ENCODE measurements at places on chromosomes 13 and 19.

DNA sequence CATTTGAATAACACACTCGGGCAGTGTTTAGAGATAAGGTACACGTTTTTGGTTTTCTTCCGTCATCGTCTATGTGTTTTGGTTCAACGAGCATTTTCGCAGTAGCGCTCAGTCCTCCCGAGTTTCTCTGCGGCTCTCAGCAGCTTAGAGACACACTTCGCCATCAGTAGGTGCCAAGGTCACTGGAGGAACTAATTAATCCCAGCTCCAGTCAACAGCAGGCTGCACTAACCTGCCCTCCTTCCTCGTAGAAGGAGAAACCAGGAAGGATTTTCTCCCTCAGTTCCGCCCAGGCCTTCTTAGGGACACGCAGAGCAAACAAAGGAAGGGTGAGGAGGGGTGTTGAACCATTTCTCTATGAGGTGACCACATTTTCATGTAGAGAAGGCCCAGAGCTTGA is 12.6 kb downstream of the MBNL2 start:
- DNase-seq, result no peak

DNA sequence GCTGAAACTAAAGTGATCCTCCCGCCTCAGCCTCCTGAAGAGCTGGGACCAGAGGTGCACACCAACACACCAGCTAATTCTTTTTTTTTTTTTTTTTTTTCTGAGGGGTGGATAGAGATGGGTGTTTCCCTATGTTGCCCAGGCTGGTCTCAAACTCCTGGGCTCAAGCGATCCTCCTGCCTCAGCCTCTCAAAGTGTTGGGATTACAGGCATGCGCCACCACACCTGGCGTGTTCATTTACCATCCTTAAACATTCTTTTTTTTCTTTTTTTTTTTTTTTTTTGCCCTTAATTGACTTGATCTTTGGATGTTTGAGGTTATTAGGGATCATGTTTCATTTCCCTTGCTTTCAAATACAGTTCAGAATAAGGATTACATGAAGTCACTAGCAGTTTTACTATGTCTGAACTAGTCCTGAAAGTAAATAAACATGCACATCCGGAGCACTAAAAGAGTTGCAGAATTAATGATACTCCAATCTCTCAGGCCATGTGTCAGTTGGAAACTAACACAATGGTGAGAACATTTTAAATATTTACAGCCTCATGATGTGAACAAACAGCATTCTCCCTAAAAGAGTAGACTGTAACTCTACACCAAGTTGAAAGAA is 10.2 kb downstream of the UTP14C start:
- no peak for DNase-seq

GRCh38 chr13:44756276-44756810 is 180.2 kb upstream of the TSC22D1 start:
- DNase-seq, result no peak

DNA sequence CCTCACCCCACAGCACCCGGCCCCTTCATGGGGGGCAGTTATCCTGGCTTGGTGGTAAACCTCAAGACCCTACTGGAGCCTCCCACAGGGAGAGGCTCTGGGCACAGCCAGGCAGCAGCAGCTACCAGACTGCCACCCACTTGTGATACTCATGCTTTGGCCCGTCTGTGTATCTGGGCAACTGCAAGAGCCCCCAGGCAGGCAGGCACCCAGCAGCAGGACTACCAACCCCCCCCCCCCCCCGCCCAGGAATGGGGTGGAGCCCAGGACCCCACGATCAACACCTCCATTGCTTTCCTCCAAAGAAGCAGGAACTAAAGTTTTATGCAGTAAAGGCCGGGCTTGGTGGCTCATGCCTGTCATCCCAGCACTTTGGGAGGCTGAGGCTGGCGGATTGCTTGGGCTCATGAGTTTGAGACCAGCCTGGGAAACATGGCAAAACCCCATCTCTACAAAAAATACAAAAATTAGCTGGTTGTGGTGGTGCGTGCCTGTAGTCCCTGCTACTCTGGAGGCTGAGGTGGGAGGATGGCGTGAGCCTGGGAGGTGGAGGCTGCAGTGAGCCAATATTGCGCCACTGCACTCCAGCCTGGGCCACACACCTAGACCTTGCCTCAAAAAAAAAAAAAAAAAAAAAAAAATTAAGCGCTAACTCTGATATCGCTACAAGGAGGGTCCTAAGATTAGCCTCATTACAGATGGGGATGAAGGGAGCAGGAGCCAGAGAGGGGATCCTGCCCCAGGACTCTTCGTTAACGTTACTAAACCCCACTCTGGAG is 1.1 kb upstream of the LYL1 start:
- no peak for DNase-seq

GRCh38 chr13:79435561-79435990 is 29.5 kb upstream of the RBM26 start:
- peak; percentile 85 for DNase-seq

- DNase-seq, result no peak
These were observed 1.4 kb downstream of the FFAR2 start for GRCh38 chr19:35449359-35450043.

DNA sequence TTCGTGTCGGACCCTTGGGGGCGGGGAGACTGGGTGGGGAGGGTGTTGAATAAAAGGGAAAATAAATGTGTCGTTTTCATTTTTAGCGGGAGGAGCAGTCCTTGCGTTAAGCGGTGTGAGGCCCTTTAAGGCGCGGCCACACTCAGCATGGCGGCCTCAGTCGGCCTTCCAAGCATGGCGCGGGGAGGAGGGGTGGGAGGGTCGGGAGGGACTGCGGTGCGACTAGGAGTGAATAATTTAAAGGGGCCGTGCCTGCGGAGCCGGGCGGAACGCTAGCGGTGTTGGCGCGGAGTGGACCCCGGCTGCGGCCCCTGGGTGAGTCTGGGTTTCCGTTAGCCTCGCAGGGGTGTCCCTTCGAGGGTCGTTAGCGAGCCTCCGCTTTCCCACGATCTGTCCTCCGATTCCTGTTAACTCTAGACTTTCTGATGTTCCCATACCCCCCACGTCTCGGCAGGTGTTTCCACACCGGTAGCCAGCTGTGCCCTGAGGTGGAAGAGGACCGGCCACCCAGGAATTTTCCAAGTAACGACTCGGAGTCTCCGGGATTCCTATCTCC is 1.5 kb upstream of the PNPLA6 start:
- peak; percentile 87 for DNase-seq

DNA sequence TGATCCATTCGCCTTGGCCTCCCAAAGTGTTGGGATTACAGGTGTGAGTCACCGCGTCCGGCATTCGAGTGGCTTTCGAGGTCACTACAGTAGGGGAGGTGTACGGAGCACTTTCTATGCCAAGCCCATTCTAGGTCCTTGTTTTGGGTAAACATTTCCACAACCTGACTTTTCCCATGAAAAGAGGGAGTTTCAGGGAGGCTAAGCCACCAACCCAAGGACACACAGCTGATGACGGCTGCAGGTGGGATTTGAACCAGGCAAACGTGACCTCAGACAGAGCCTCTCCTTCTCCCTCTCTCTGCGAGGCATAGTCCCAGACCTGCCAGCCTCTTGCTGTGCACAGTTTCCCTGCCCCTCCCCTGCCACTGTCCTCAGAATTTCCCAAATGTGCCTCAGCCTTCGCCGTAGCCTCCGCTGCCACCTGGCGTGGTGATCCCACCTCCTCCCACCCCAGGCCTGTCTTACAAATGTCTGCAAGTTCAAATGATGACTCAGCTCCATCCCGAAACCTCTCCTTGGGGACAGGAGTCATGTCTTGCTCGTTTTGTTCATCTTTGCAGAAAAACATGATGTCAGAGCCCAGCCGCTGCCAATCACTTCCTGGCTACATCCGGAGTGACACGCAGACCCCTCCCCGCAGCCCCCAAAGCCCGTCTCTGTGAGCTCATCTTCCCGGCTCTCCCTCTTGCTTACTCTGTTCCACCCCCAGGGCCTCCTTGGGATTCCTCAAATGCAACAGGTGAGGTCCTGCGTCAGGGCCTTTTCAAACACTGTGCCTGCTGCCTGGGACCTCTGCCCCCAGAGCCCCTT is 6.6 kb upstream of the GADD45B start:
- peak; percentile 94 for DNase-seq

- no peak for DNase-seq
These were observed 13.8 kb upstream of the GARIN5A start for GRCh38 chr19:50490411-50490811.

DNA sequence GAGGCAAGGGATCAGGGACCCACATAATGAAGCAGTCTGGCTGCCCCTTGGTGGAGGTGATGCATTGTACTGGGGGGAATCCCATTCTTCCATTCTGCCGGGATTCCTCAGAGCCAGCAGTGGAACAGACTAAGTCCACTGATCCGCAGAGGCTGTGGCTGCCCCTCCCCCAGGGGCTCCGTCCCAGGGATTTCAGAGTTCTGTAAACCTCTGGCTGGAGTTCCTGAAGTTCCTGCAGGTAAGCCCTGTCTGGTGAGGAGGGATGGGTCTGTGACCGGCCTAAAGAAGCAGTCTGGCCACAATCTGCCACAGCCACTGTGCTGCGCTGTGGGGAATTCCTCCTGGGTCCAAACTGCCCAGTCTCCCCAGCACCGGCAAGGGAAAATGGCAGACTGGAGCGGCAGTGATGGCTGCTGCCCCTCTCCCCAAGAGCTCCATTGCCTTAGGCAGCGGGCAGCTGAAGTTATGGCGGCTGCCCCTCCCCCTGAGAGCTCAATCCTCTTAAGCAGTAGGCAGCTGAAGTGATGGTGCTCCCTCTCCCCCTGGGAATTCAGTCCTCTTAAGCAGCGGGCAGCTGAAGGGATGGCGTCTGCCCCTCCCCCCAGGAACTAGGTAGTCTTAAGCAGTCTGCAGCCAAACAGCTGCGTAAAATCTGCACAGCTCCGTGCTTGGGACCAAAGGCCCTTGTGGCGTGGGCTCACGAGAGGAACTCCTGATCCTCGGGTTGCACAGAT is 155.7 kb downstream of the PCDH17 start:
- no peak for DNase-seq

- no peak for DNase-seq
These were observed 21.4 kb upstream of the ERVV-1 start for GRCh38 chr19:52992109-52993004.

DNA sequence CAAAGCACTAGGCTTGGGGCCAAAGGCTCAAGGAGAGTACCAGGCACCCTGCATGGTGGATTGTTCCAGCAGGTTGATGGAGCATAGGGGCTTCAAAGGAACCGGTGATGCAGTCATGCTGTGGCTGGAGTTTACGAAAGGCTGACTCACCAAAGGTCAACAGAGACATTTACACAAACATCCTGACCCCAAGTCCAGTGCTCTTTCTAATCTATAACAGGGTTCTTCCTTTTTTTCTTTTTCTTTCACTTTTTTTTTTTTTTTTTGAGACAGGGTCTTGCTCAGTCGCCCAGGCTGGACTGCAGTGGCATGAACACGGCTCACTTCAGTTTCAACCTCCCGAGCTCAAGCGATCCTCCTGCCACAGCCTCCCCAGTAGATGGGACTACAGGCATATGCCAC is 35.6 kb upstream of the TPTE2 start:
- DNase-seq, result no peak

DNA sequence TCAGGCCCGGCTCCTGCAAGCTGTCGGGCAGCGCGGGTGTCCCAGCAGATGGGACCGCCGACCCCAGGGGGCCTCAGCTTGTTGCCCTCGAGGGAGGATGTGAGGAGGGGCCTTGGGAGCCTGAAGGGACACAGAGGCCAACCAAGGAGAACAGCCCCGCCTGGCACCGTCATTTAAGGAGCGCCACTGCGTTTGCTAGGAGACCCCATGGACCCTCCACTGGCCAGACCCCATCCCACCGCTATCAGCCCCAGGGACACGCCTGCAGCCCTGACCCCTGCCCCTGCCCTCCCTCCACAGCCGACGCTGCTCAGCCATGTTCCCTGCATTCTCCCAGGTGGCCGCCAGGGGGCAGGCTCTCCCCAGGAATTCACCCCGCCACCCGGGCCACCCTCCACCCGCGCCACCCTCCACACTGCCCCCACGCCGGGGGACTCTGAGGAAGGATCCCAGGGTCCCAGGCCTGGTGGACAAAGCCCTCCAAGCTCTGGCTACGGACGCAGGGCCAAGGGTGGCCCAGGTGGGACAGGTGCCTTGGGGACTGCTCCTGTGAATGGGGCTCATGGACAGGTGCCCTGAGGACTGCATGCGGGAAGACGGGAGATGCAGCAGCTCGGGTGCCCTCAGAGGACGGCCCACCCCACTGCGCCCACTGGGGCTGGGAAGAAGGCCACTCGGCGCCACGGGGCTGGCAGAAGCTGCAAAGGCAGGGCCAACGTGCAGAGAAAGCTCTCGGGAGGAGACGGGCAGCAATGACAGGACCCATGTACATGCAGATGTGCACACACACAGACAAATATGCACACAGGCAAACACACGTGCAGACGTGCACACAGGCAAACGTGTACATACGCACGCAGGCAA is 34.4 kb downstream of the PIP5K1C start:
- DNase-seq, result no peak

DNA sequence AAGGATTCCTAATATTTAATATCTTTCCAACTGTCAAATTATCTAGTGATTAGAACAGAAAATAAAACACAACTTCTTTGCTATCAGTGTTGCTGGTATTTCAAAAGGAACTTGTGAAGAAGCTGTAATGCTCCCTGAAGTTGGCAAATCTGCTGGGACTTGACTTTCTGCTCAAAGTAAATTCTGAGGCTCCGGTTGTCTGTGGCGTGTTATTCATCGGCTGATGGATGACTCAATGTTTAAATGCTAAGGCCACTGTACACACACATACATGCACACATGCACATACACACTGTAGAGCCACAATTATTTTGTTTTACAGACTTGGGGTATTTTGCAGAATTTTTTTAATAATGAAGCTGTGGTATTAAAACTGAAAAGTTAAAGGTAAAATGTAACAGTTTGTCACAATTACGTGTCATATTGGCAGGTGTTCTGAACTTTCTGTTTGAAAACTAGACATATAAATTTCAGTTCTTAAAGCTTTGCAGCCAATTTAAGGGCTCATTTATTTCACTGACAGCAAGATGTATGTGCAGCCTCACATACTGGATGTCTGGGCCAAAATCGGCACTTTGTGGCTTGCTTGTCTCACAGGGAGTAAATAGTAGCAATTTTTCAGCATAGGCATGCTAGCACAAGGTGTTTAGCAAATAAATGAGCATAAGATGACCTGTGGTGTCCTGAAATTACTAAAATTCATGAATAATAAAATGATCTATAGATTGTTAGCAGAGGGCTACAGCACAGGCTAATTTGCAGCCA is 1691.7 kb upstream of the PCDH20 start:
- DNase-seq, result peak; percentile 31

DNA sequence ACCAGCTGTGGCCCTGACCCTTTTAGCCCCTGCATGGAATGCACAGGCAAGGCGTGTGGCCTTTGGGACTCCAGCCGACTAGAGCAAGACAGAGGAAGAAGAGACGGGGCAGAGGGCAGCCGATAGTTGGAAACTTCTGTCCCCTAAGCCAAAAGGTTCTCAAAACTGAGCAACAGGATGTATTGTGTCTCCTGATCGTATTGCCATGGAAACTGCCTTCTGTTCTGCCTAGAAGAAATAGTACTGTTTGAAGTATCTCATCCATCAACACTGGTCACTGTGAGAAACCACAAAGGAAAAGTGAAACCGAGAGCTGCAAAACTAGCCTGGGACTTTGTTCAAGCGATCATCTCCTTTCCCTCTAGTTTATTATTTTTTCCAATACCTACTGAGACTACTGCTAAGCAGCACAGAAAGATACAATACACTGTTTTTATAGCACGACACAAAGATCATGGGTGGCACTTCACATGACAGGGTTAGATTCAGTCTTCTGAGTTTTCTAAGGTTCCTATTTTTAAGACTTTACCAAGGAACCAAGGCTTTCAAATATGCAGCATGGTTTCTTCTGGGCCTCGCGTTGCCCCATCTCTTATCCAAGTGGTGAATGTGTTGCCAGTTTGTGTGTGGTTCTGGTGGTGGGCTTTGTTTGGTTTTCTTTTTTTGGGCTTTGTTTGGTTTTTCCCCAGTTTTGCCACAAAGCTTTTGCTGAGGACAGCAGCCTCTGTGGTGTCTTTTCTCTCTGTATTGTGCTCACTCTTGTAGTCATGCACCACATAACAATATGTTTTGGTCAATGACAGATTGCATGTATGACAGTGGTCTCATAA is 49.3 kb upstream of the GPR183 start:
- DNase-seq, result peak; percentile 58

Measured in fibroblast of skin of right quadriceps (primary cell).